ENCODE measurements at places on chromosomes 1 and 21.
A peak's percentile ranks its signal among the peaks of the same experiment; 100 is the strongest.

GRCh38 chr1:8496473-8496872 lies 178.6 kb downstream of the SLC45A1 start:
- DNase-seq = no peak

DNA sequence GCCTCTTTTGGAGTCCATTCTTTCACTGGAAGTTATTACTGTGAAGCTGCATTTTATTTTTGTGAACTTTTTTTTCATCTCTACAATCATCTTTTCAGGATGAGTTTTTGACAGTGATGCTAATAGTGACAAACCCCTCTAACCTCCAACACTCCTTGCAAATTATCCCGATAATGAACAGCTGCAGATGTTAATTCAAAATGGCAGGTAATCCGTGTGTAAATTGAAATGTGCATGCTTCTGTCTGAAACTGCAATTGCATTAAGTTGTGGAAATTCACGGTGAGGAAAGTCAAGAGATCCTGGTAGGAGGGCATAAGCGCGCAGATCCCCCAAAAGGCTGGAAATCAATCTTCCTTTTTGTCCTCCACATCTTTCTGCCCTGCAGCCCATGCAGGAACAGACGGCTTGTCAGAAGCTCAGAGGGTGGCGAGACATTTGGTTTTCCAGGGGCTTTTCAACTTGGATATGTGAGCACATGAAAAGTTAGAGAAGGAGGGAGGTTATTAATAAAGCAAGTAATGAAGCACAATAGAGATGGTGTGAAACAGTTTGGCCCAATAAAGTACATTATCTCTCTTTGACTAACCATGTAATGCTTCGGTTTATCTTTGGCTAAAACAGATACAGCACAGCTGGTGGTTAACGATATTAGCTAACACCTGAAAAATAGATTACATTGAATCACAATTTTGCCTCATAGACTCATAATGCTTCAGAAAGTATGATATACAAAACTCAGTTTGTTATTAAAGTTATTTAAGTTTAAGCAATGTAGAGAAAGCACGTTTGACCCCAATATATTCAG lies 143.5 kb upstream of the COA6 start:
- no peak for DNase-seq

DNA sequence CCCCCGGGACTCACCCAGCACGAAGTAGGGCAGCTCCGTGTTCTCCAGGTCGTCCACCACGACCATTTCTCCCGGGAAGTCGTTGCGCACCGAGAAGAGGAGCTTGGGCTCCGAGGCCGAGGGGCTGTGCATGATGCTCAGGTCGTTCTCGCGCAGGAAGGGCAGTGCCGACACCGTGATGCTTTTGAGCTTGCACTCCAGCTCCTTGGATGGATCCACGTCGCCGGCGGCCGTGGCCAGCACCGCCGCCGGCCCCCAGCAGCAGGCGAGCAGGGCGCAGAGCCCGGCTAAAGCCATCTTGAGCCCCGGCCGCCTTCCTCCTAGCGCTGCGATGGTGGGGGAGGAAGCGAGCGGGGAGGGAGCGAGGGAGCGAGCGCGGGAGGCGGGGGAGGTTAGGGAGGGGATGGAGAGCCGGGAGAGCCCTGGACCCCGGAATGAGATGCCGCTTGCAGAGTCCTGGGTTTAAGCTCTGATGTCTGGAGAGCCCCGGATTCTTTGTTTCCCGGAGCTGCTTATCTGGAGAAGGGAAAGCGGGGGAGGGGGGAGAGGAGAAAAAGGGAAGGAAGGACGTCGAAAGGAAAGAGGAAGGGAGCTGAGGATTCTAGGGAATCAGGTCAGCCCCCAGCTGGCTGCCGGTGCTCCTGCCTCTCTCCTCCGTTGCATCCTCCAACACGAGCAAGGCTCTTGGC lies at the start of gene ASTN1:
ASTN1 (minus strand) TSS at position 333 of the 689 bp plus-strand sequence; CDS start at position 297, 36 bp downstream.
- no peak for DNase-seq

GRCh38 chr1:33434363-33434750 lies 3.5 kb upstream of the PHC2 start:
- no peak for DNase-seq

DNA sequence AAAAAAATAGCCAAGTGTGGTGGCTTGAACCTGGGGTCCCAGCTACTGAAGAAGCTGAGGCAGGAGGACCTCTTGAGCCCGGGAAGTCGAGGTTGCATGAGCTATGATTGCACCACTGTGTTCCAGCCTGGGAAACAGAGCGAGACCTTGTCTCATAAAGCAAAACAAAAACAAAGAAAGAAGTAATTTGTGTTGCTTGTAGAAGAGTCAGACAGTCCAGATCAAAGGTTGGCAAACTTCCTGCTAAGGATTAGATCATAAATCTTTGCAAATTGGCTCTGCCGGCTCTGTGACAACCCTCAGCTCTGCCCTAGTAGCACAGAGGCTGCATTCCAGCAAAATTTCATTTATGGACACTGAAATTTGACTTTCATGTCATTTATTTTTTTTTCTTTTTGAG lies 19.0 kb upstream of the MFN2 start:
- DNase-seq = no peak

DNA sequence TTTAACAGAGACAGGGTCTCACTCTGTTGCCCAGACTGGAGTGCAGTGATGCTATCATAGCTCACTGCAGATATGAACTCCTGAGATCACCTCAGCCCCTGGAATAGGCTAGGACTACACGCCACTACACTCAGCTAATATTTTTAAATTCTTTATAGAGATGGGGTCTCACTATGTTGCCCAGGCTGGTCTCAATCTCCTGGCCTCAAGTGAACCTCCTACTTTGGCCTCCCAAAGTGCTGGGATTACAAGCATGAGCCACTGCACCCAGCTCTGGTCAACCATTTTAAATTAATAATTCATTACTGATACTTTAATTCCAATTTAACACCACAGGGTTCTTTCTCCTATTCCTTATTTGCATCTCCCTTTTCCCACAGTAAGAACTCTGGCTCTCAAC lies 18.5 kb upstream of the EPS15 start:
- no peak for DNase-seq

- DNase-seq = no peak
Observed at GRCh38 chr1:3529099-3529729, 74.7 kb downstream of the ARHGEF16 start.

- no peak for DNase-seq
Observed at GRCh38 chr1:59057796-59058195, 239.1 kb upstream of the FGGY start.

DNA sequence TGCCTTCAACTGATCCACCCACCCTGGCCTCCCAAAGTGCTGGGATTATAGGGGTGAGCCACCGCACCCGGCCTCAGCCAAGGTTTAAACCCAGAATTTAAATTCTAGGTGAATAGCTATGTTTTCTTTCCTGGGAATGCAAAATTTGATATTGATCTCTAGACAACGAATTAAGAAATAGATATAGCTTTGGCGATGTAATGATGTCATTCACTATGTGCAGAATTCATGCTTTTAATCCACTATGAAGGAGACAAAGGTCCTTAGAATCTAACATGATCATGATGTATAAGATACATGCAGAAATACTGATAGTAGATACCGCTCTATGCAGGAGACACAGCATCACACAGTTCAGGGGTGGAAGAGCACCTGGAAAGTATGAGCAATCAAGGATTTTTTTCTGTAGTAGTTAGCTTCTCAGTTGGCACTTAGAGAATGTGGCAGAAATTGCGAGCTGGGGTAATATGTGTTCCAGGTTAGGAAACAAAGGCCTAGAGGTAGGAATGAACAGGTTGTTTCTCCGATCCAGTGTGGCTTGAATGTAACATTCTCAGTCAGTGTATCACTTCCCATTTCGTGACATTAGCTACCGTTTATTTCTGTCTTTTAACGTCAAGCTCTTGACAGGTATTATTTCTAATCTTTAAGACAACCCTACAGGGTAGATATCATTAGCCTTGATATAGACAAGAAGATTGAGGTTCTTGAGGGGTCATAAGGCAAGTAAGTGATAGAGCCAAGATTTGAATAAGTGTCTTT lies 3.0 kb upstream of the CEP350 start:
- DNase-seq = no peak

GRCh38 chr1:203026666-203027663 lies 674 bp downstream of the PPFIA4 start:
- no peak for DNase-seq

- peak; percentile 41 for DNase-seq
Observed at GRCh38 chr1:25204797-25205480, 27.4 kb downstream of the SYF2 start.

All from sigmoid colon (tissue), 7 donors.